ENCODE measurements at places on chromosomes 16 and 17.

GRCh38 chr17:59356543-59357218, 25.2 kb downstream of the YPEL2 start:
- DNase-seq, result no peak

DNA sequence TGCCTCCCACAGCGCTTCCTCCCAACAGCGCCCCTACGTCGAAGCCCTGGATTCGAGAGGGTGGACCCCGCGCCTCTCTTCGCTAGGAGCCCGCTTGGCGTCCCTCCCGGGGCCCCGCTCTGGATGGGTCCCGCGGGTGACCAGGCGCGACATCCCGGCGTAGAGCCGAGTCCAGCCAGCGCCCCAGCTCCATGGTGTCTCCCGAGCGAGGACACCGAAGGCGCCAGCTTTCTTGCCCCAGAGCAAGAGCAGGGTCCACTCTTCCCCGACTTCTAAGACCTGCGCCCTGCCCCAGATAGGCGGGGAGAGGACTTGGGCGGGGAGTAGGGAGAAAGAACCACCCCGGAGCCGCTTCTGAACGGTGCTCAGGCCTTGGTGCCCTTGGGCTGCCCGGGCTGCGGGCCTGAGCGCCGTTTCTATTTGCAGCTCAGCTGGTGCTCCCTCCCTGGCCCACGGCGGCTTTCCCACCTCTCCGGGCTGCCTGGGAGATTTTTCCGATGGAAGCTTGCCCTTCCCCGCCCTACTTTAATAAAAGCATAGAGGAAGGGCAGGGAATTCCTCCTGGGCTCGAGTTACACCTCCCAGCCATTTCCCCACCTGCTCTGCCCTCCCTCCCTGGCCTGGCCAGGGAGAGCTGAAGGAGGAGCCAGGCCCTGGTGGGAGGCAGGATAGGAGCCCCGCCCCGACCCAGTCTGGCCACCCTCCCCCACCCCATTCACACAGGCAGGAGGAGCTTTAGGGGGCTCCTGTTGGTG, 1.8 kb downstream of the MMP15 start:
- DNase-seq, result peak; percentile 76

DNA sequence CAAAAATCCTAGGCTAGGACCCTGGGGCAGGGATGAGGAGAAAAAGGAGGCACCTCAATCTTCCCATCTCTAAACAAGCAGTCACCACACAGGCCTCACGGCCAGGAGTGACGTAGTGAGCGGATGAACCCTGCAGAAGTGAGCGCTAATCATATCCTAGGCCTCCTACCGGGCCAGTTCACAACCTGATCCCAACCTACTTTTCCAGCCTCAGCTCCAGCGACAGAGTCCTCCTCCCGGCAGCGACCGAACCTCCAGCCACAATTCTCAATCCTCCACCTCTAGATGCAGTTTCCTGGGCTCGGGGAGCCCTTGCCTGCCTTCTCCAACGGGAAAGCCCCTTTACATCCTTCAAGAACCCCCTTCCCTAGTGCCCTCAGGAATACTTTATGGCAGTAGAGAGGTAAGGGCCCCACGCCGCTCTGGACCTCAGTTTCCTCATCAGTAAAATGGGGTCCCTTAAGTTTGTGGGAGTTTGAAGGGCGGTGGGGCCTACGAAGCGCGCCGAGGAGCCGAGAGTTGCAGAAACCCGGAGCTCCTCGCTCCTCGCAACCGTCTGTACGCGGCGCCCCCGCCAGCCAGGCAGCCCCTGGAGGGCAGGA, 1.4 kb downstream of the ZNF668 start:
- DNase-seq, result no peak

DNA sequence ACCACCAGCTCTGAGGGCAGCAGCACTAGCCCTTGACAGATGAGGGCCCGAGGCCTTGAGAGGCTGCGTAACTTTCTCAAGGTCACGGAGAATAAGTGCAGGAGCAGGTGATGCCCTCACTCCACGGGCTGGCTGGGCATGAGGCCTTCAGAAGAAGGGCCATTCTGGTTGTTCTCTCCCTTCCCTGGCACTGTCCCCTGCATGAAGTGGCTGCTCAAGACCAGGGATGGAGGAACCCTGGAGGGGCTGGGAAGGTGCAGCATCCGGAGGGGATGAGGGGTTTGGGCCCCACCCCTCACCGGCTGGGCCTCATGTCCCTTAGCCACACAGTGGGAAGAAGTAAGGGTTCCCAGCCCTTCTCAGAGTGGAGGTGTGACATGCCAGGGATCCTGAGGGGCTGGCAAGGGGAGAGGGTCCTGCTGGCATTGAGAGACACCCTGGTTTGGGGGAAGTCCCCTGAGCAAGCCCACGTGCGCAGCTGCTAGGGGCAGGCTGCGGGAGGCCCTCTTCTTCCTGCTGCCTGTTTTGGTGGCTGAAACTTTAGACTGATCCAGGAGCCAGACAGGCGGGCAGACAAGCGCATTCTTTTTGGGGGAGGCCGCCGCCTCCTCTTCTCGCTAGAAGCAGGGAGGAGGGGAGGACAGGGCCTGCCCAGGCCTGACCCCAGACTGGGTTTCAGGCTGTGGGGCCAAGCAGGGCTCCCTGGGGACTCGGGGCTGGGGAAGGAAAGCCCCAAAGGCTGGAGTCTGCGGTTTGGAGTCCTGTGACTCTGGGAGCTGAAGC, 74.0 kb downstream of the N4BP1 start:
- peak; percentile 38 for DNase-seq

GRCh38 chr17:27511168-27511883, 55.1 kb downstream of the KSR1 start:
- no peak for DNase-seq

DNA sequence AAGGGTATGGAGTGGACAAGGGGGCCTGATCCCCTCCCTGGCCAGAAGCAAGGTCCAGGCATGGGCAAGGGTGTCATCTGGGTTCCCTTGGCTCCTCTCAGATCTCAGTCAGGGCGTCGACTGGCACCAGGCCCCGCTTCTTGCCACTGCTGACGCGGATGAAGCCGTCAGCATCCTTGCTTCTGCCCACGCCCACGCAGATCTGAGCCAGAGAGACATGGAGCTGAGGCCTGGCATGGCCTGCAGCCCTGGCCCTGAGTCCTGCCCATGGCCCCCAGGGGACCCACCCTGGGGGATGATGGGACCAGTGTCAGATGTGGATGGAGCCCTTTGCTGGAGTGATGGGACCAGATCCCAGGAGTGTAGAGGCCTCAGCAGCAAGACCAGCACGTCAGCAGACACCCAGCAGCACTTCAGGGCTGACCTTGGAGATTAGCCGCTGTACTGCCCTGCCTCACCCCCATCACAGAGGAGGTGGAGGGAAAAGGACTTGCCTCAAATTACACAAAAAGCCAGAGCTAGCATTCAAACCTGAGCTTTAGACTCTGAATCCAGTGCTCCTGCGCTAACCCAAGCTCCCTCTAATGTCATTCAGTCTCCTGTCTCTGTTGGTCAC, 12.2 kb downstream of the RPL19 start:
- DNase-seq, result no peak

DNA sequence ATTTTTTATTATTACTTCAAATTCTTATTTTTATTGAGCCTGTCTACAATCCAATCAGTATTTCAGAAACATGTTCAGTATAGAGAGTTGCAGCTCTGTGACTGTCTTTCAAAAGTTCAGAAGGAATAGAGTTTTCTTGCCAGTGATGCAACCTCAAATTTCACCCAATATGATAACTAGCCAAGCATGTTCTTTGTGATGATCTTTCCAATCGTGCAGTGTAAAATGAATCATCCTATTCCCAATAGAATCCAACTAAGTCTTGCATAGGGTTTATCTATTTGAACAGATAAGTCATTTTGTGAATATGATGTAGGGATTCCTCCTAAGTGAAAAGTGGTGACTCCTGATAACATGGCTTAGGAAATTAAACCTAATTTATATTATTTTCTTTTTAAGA, 937.8 kb downstream of the KCNJ2 start:
- DNase-seq, result no peak

- no peak for DNase-seq
These were observed 44.9 kb upstream of the XYLT1 start for GRCh38 chr16:17515421-17516210.

DNA sequence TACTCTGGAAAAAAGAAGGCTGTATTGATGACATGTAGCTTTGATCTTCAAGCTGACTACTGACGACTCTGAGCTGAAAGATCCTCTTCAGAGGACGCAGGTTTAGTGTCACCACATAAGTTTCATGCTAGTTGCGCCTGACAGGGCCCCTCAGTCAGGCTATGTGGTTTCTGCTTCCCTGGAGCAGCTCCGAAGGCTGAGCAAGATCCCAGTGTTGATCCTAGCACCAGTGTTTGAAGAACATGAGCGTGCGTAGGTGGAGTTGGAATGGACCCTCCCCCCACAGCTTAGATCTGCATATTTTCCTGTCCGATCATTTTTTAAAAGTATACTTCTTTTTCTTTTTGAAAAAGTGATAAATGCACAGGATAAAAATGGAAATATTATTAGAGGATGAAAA, 17.3 kb downstream of the BANP start:
- DNase-seq, result no peak

DNA sequence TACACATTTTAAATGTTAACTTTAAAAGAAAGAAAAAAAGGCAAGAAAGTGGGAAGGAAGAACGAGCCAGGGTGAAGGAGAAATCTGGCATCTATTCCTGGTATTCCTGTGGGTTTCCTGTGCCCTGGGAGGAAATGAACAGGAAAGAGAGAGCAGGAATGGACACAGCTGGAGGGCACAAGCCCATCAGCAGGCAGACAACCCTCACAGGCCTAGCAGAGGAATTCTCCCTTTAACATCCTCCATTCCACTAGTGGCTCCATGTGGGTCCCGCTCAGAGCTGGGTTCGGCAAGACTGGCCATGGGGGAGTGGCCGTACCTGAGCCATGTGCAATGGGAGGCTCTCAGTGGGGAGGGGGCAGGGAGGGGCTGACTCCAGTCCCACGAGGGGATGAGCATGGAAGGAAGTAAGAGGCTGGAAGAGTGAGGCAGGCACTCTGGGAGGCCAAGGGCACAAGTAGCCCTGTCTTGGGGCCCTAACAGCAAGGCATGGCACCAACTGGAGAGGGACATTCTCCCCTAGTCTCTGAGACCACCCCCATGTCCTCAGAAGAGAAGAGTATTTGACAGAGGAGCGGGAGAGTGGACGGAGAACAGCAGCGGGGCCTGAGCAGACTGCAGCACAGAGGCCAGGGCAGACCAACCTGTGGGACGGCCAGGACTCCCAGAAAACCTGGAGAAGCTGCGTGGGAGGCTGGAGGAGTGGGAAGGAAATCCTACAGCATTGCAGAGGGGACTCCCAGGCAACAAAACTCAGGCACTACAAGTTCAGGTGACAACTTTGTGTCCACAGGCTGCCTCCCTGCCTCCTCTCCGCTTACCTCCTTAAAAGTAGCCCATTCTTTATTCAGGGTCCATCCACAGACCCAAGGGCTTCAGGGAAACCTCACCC, 30.2 kb downstream of the TK2 start:
- DNase-seq, result no peak

DNA sequence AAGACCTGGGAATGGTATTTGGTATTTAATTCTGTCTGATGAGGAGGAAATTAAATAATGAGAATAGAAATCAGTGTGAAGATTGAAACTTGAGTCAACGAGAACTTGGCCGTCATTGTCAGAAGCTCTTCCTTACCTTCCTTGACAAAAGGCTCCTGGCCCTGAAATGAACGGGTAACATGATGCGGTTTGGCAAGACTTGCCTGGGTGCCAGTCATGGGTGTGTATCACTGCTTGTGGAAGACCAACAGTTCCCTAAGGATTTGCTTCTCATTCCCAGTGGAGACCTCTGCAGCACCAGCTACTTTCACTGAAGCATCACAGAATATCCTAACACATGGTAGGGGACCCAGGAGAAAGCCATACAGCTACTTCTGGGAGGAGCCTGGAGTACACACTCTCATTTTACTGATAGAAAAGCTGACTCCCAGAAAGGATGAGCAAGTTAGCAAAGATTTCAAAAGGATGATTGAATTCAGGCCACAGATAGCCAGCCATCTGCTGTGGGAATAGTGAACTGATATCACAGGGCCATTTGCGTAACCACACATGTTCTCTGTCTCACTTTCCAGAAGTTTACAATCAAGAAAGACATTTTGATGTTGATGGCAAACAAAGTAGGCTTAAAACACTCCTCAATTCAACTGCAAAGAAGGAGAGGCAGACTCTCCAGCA, 258.1 kb upstream of the SALL1 start:
- no peak for DNase-seq

DNA sequence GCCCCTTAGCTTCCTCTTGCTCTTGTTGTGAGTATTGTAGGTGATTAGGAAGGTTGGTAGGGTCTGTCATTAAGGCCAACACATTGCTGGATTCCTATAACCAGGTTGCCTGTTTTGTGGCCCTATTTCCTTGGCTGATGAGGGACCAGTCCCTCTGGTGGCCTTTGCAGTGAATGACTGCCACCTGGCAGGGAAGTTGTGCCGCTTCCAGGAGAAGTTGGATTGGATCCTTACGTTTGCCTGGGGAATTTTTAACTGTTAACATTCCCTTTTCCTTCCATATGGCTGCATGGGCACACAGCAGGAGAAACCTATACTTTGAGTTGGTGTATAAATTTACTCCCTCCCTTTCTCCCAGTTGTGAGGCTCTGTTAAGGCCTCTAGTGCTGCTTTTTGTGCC, 32.4 kb downstream of the LCMT1 start:
- DNase-seq, result no peak

DNA sequence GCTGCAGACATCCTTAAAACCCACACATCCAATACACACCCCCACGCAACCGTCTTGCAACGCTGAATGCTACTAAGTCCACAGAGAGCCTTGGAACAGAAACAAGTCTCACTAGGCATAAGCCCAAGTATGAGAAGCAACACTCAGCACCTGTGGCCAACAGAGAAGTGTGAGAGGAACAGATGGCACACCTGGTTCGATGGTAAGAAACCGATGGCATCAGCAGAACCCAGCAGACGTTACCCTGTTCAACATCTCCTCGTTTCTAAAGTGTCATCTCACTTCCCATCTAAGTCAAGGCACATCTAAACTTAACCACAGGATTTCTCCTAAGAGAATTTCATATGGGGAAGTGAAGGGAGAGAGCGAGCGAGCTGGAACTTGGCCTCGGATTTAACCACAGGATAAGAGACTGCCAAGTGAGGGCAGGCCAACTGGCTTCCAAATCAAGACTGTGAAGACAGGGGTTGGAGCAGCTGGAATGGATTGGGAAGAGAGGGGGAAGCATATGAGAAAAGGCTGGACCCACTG, 41.0 kb downstream of the NXPH3 start:
- DNase-seq, result no peak

DNA sequence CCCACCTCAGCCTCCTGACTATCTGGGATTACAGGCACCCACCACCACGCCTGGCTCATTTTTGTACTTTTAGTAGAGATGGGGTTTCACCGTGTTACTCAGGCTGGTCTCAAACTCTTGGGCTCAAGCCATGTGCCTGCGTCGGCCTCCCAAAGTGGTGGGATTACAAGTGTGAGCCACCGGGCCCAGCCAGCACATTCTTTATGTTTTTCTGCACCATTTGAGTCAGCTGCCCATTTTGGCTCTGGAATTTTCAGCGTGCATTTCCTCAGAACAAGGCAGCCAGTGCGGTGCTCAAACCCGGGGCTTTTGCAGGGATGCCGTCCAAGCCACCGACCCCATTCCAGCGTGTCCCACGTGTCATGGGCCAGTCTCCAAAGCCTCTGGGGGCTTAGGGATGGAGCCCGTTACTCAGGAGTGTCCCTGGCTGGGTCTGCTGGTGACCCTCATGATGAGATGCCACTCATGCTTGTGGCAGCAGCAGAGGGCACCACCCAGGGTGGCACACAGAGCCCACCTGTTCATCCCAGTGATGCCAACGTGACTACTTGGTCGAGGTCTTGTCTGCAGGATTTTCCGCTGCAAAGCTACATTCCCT, 3.7 kb upstream of the RAB40C start:
- no peak for DNase-seq
